PC-9 (cell line): ENCODE measurements at places on chromosomes 3 and 15. TPM values are rescaled to one million over a fixed set of nuclear protein-coding genes. Genes with fewer than 3 reads are reported as not detected.
A peak's percentile ranks its signal among the peaks of the same experiment; 100 is the strongest.

Gene GATM
- 9.8 and 10.0 TPM in 2 replicates for total RNA-seq

Gene SLC22A13
- total RNA-seq: 0.40 and 0.44 TPM in 2 replicates

Gene NUP210
- 72.7 and 84.0 TPM in 2 replicates for total RNA-seq

Gene AGBL1
- not detected in 2 replicates for total RNA-seq

Gene SPTBN5
- 2.6 and 4.2 TPM in 2 replicates for total RNA-seq

Gene NME9
- total RNA-seq: 1.3 TPM in 1 of 2 replicates, not detected in the other

Gene GATA2
- total RNA-seq: 29.0 and 36.9 TPM in 2 replicates

Gene CCR9
- not detected in 2 replicates for total RNA-seq

Gene TARS3
- 4.6 and 5.6 TPM in 2 replicates for total RNA-seq

GRCh38 chr3:7700539-7700938, 801.1 kb upstream of the LMCD1 start:
- no peak for DNase-seq

GRCh38 chr3:130843441-130843840, 50.4 kb upstream of the ATP2C1 start:
- no peak for DNase-seq

DNA sequence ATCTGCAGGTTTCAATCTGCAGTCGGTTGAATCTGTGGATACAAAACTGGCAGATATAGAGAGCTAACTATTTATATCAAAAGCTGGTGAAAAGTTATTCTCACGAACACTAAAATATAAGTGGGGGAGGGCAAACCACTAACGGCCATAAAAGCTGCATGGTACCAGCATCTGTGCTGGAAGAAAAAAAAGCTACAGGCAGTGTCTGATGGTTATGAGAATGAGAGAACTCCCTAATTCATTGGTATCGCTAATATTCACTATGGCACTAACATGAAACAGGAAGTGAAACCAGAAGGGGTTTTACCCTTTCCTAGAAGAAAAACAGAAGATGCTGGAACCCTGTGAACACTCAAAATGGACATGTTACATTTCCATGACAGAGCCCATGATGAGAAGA, 15.9 kb downstream of the CEP70 start:
- DNase-seq: no peak

DNA sequence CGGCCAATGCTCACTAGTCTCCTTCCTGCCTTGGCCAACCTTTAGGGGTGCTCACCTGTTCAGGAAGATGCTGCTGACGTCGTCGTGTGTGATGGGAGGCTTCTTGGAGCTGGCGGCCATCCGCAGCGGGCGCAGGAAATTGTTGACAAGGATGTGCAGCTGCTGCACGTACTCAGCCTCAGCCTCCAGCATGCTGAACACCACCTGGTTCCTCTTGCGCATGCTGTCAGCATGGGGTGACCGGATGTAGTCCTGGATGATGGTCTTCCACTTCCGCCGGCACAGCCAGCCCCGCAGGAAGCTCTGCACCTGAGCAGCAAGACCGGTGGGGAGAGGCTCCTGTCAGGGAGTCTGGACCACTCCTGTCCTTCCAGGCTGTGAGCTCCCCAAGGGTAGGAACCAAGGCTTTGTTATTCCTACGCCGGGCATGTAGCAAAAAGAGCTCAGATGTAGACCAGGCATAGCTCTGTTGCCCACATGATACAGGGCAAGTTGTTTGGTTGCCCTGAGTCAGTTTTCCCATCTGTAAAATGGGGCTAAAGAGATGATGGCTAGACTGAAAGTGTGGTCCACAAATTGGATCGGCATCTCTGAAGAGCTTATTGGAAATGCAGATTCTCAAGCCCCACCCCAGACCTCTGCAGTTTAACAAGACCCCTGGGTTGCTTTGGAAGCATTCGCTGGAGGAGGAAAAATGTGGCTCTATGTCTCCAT, 43.7 kb downstream of the RASGRF1 start:
- DNase-seq: no peak

GRCh38 chr3:5188419-5189221, 1.1 kb downstream of the EDEM1 start:
- peak; percentile 48 for DNase-seq

DNA sequence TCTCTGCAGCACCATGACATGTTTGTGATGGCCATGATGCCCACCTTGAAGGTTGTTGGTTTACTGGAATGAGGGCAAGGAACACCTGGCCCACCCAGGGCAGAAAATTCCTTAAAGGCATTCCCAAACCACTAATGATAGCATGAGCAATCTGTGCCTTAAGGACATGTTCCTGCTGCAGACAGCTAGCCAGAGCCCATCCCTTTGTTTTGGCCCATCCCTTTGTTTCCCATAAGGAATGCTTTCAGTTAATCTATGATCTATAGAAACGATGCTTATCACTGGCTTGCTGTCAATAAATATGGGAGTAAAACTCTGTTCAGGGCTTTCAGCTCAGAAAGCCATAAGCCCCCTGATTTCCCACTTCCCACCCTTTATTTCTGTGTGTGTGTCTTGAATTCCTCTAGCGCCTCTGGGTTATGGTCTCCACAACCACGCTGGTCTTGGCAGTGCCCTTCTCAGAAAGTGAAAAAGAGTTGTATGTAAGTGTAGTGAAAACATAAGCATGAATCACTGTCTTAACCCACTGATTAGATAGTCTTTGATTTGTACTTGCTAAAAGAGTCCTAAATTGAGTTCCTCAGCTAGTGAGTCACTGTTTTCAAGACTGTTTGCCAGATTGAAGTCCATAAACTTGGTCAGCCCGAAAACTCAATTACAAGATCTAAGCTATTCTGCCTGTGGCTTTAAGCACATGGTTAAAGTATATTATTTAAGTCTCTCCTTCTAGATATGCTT, 19.0 kb upstream of the CCR2 start:
- no peak for DNase-seq

- DNase-seq: no peak
Observed at GRCh38 chr15:74312445-74313007, 54.9 kb downstream of the CYP11A1 start.

DNA sequence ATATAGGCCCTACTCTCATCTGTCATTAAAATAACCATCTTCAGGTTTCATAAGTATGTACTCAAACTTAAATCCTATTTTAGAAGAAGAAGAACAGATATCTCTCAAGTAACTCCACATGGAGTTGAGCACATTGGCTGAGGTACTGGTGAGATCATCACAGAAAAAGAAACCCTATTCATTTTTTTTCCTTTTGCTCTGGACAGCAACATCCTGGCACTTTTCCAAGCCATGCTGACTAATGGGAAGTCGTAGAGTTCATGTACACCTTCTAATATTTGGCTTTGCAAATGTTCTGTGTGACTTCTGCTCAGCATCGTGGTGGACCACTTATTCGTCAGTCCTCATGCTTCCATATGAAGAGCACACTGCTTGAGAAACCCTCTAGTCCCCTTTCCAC, 336.0 kb upstream of the KCNH8 start:
- no peak for DNase-seq

GRCh38 chr3:115784739-115785536, 161.6 kb downstream of the GAP43 start:
- no peak for DNase-seq

GRCh38 chr3:172106989-172107388, 67.6 kb downstream of the FNDC3B start:
- no peak for DNase-seq

GRCh38 chr15:73323956-73324355, 44.8 kb downstream of the HCN4 start:
- DNase-seq: no peak

- no peak for DNase-seq
Observed at GRCh38 chr3:76776927-76777326, 263.0 kb upstream of the ROBO2 start.

DNA sequence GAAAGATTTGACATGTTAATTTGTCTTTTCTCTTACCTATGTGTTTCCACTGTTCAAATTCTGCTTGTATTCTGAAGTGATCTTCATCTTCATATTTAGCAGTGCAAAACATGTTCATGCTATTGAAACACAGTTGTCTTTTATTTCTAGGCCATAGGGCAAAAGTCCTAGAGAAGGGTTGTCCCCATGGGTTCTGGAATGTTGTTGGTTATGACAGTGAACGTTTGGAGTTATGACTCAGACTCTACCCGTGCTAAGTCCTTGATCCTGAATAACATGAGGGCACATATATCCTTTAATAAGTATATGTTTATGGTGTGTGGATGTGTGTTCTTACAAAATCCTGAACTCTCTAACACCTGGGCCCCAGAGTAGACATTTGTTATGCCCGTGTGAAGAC, 23.0 kb upstream of the ARPP21 start:
- no peak for DNase-seq

- no peak for DNase-seq
Observed at GRCh38 chr15:74725845-74726773, 781 bp upstream of the CYP1A1 start.

GRCh38 chr3:35708394-35709271, 69.3 kb downstream of the ARPP21 start:
- no peak for DNase-seq
